ENCODE measurements at places on chromosomes 2 and 18.

DNA sequence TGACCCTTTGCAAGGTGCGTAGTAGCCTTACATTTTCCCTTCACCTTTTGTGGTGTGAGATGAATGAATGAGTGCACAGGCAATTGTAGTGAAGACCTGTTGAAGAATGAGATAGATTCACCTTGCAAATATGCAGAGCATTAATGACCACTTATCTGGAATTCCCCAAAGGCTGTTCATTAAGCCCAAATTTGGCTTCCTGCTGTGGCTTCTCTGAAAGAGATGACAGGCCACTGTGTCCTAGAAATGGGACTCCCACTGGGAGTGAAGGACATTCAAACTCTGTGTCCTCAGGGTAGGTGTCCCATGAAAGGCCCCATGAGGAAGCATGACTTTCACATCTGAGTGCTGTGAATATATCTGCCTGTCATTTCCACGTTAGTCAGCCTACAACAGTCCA is 1821.8 kb upstream of the PIK3C3 start:
- no peak for DNase-seq

DNA sequence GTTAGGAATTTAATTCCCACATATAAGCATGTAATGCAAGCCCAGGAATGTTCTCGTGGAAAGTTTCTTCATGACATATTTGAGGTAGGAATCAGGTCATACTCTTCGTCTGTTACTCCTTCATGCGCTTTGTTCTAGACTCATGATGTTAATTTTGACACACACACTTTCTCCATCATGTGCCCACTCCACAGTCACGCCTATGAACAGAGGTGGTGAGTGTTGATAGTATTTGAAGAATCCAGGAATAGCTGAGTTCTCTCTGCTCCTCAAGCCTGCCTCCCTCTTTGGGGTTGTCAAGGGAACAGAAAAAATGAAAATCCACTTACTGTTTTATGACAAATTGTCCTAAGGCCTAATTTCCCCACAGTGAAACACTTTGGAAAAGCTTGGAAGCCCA is 117.3 kb upstream of the SERPINE2 start:
- no peak for DNase-seq

GRCh38 chr18:71951001-71951400 is 593.1 kb downstream of the CBLN2 start:
- DNase-seq: no peak

DNA sequence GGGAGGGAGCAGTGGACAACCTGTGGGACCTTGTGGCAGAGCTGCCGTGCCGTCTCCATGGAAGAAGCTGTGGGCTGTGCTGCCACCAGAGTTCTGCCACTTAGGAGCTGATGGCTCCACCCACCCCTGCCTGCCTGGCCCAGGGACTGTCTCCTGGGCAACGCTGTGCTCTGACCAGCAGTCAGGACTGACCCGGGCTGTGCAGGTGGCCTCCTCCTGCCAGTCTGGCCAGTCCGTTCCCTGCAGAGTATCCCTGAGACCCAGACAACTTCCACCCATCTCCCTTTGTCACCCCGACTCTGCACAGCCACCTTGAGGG is 12.8 kb downstream of the ASIC4 start:
- DNase-seq: no peak

DNA sequence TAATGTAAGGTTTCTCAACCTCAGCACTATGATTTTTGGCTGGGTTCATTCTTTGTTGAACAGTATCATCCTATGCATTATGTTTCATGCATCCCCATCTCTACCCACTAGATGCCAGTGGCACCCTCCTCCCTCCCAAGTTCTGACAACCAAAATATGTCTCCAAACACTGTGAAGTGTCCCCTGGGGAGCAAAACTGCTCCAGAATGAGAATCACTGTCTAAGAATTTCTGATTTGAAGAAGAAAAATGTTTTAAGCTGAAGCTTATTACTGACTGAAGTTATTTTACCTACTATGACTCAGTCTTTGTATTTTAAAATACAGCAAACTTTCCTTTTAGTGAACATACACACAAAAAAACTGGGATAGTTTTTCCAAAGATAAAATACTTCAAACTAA is 3.4 kb downstream of the THADA start:
- no peak for DNase-seq

DNA sequence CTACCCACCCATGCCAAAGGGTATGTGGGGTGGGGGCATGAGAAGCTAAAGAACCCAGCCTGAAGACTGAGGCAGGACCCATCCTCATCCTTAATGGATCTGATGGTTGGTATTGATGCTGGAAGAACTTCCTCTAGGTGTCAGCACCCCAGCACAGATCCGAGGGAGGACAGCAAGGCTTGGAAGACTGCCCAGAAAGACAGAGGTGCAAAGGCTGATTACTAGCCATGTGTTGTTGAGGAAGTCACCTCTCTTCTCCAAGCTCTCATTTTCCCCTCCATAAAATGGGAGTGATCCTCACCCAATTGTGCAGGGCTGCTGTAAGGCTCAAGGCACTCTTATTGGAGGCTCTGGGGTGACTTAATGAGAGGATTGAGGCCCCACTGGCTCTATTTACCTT is 256.5 kb downstream of the CELF4 start:
- no peak for DNase-seq

GRCh38 chr2:129404000-129404685 is 575.3 kb upstream of the RAB6C start:
- no peak for DNase-seq
